ENCODE measurements at places on chromosomes 16 and 17. TPM values are rescaled to one million over a fixed set of nuclear protein-coding genes. Genes with fewer than 3 reads are reported as not detected.

DNA sequence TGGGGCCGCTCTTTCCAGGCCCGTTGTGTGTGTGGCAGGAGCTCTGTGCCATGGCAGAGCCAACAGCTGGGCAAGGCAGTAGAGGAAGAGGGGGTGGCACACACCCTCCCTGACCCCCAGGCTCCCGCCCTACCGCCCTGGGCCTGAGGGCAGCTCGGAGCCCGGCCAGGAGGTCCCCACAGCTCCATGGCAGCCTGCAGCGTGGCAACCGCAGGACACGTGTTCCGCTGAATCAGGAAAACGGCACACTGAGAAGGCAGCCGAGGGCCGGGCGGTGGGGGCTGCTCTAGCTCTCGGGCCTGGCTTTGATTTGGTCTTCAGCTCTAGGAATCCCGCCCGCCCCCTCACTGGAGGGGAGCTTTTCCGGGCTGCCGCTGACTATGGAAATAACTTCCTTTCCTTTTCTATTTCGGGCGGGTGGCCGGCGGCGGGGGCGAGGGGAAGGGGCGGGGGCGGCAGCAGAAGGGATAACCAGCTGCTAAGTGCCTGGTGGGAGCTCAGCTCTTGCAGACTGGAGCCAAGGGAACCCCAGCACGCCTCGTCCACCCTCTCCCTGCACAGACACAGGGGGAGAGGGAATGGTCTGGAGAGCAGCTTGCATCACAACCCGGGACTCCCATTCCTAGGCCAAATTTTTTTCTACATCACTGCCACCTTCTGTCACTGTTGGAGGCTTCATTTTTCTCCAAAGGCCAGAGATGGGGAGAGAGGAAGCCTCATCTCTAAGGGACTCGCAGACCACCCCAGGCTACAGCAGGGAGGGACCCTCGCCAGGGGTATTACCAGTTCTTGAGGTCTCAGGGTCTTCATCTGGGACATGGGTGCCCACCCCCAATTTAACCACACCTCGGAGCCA is 24.8 kb upstream of the MRPS23 start:
- H3K4me1 ChIP-seq, result peaks cover 26% of the 10 kb centered on the region
- no peak overlapping the region for H3K27ac ChIP-seq
- H3K36me3 ChIP-seq, result no peaks in the 10 kb centered on the region
- peaks cover 37% of the 10 kb centered on the region for H3K27me3 ChIP-seq

DNA sequence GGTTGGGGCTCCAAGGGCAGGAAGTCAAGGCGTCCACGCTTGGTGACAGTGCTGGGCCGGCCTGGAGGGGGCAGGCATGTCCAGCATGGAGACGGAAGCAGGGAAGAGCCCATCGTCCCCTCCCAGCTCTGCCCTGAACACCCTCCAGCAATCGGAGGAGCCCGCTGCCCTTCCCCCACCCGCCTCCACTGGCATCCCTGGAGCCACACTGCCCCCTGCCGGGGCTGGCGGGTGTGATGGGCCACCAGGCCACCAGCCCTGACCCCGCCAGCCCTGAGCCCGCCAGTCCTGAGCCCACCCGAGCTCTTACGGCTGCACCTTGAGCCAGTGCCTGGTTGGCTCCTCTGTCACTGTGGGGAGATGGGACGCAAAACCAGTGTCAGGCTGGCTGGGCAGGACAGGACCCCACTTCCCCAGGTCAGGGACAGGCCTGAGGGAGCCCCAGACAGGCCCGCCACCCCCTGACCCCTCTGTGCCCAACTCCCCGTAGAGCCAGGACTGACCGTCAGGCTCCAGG is 4.1 kb upstream of the CDH15 start:
- peaks cover 5% of the 10 kb centered on the region for H3K4me1 ChIP-seq
- DNase-seq, result peak; percentile 95
- no peak overlapping the region for H3K27ac ChIP-seq

DNA sequence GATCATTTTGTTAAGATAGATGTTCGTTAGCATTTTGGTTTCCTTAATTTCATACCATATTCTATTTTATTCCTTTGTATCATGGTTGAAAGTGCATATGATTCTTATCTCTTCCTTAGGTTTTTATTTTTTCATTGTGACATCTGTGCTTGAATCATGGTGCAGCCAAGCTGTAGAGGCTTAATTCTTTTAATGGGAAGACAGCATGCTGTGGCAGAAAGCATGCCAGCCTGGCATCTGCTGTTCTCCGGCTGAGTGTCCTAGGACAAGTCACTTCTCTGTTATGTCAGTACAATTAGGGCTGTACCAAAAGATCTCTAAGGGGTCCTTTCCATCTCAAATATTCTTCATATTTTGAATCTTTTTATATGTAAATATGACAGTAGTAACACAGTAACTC is 68.5 kb upstream of the PMFBP1 start:
- H3K27ac ChIP-seq, result no peak overlapping the region
- H3K4me1 ChIP-seq, result peaks cover 11% of the 10 kb centered on the region
- DNase-seq, result no peak

DNA sequence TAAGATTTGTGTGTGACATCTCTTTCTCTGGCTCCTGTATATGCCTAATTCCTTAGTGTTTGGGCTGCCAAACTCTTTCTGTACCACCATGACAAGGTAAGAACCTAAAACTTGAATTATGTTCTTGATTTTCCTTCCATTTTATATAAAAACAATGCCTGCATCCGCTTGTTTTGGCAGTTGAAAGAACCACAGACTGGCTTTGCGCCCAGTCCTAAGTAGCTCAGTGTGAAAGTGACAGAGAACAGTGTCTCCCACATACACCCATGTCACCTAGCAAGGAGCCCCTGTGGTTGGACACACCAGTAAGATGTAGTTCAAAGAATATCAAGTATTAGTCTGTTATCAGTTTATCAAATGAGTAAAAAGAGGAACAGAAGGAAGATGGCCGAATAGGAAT is 40.7 kb upstream of the SLC6A2 start:
- H3K36me3 ChIP-seq, result no peaks in the 10 kb centered on the region
- no peak overlapping the region for H3K4me3 ChIP-seq
- H3K4me1 ChIP-seq, result no peaks in the 10 kb centered on the region
- no peak for DNase-seq
- peaks cover 7% of the 10 kb centered on the region for H3K27me3 ChIP-seq

DNA sequence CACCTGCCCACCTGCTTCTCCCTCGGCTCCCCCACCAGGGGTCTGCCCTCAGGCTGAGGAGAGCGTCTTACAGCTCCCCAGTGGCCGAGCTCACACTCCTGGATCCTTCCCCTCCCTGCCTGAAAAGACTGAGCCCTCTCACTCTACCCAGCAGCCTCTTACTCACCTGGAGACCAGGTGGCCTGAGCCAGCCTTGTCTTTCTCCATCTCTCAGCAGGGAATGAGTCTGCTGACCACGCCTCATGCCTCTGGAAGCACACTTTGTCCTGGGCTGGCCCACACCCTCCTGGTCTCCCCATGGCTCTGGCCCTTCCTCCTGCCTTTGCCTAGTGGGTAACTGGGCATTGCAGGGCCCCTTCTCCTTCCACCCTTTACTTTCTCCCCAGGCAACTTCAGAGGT is 177.2 kb downstream of the ENGASE start:
- no peak for DNase-seq
- no peak overlapping the region for H3K4me3 ChIP-seq
- no peaks in the 10 kb centered on the region for H3K36me3 ChIP-seq
- H3K27me3 ChIP-seq, result peaks cover 11% of the 10 kb centered on the region
- H3K27ac ChIP-seq, result no peak overlapping the region

DNA sequence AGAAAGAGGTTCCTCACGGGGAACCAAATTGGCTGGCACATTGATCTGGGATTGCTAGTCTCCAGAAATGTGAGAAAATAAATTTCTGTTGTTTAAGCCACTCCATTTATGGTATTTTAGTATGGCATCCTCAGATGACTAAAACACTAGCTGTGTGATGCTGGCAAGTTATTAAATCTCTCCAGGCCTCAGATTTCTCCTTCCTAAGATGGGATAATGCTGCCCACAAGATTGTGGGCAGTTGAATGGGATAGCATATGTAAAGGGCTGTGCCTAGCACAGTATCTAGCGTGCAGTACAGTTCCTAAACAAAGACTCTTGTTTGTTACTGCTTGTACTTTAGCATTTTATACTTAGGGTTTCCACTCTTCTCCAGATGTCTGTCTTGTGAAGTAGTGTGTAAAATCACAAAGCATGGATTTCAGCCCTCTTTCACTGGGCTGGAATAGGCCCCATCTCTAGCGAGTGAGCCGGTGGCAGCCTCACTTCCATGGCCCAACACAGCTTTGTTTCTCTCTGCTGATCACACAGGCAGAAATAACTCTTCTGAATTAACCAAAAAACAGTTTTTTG is 38.2 kb upstream of the PHAF1 start:
- no peak overlapping the region for H3K27ac ChIP-seq
- H3K4me1 ChIP-seq, result no peaks in the 10 kb centered on the region
- H3K27me3 ChIP-seq, result no peaks in the 10 kb centered on the region
- H3K4me3 ChIP-seq, result no peak overlapping the region
- H3K36me3 ChIP-seq, result peaks cover 25% of the 10 kb centered on the region

DNA sequence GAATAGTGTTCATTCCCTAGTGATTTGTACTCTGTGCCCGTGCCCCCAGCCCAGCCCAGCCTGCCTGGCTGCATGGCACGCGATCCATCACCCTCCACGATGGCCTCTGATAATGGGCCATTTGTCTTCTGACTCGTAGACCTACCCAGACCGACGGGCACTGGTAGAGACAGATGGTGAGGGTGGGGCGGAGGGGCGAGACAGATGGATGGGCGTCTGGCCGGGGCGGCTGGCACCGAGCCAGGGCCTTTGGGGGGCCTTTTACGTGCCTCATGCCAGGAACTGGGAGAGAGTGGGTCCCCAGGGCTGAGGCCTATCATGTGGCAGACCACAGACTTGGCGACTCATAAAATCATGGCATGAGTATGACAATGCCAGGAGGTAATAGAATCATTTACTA is 25.4 kb downstream of the CRHR1 start:
- DNase-seq, result no peak
- no peak overlapping the region for H3K4me3 ChIP-seq
- no peak overlapping the region for H3K27ac ChIP-seq
- no peaks in the 10 kb centered on the region for H3K36me3 ChIP-seq
- H3K4me1 ChIP-seq, result no peaks in the 10 kb centered on the region
- peaks cover 9% of the 10 kb centered on the region for H3K27me3 ChIP-seq

- DNase-seq, result no peak
- peaks cover 4% of the 10 kb centered on the region for H3K4me1 ChIP-seq
- peaks cover 4% of the 10 kb centered on the region for H3K27me3 ChIP-seq
- H3K36me3 ChIP-seq, result no peaks in the 10 kb centered on the region
- no peak overlapping the region for H3K27ac ChIP-seq
Observed at GRCh38 chr17:73989671-73990070, 213.8 kb upstream of the RPL38 start.

DNA sequence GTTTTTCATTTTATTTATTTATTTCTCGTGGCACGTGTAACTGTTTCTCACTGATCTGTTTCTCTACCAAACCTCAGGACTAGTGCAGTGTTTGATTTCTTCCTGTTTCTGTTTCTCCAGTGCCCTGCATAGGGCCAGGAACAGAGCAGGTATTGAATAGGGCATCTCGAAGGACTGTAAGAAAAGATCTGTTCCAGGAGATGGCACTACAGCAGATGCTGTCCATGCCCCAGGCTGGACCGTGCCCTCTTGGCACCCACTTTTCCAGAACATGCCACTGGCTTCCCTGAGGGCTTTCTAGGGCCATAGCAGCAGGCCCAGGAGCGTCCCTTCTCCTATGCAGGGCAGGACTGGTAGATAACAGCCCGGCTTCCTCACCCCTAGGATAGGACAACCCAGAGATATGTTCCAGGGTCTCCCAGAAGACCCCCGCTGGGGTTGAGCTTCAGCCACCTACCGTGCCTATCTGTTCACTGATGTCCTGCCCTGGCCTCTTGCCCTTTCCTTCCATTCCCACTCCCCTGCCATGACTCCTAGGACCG is 4.4 kb downstream of the SNX20 start:
- no peak overlapping the region for H3K4me3 ChIP-seq
- H3K4me1 ChIP-seq, result peaks cover 41% of the 10 kb centered on the region
- H3K36me3 ChIP-seq, result peaks cover 65% of the 10 kb centered on the region
- H3K27ac ChIP-seq, result peak overlapping the region; percentile 61

GRCh38 chr16:57147381-57148221 is 38.2 kb downstream of the PSME3IP1 start:
- H3K27me3 ChIP-seq, result no peaks in the 10 kb centered on the region
- H3K4me1 ChIP-seq, result peaks cover 19% of the 10 kb centered on the region
- DNase-seq, result no peak
- H3K4me3 ChIP-seq, result no peak overlapping the region
- peaks cover 4% of the 10 kb centered on the region for H3K36me3 ChIP-seq
- H3K27ac ChIP-seq, result peak overlapping the region; percentile 1

UTS2R gene
- not detected for total RNA-seq

GPS1 gene
- total RNA-seq, result 79.8 TPM

TBX2 gene
- not detected for total RNA-seq

All from activated naive CD8-positive, alpha-beta T cell treated with anti-CD3 and anti-CD28 coated beads, Interleukin-2, amount 10 ng/mL, durations not matched to agents 7 days and 5 days (primary cell).